ENCODE measurements at places on chromosomes 6 and 20.

DNA sequence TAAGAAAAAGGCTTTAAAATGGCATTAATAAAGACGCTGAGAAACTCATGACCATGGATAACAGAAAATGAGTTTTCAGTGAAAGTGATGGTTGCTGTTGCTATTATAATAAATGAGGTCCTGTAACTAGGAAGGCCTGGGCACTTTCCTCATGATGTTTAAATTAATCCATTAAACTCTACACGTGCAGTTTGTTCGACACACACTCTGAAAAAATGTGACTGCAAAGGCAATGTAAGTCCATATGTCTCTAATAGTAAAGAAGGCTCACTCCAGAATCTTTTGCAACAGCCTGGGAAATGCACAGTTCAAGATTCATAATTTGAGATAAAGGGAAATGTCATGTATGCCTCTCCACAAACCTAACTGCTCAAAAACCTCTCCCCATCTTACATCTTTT lies 153.4 kb downstream of the COL12A1 start:
- no peak for DNase-seq

DNA sequence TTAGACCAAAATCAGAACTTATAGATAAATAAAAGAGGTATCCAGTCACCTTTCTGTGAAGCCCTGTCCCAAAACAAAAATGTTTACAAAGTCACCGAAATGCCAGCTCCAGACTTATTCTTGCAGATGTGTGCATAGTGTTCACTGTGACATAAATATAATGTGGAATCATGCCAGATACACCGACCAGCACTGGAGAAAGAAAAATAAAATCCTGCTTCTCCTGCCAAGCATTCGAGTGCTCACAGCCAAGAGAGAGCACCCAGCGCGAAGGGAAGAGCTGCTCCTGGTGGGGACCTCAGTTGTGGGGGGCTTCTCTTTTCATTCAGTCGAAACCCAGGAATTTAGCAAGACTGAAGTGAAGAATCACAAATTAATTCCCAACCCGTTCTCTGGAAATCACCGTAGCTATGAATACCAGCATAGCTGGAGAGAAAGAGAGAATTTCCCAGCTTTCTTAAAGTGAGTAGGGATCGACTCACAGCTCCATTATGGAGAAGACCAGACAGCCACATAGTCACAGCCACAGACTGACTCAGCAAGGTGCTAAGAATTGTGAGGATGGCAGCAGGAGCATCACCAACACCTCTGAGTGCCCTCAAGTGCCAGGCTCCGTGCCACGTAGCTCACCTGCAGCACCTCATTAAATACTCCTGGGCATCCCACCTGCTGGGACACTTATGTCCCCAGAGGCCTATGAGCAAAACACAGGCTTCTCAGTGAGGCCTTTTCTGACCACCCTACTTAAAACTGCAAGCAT lies 33.2 kb downstream of the BFSP1 start:
- no peak for DNase-seq

GRCh38 chr6:84280639-84281038 lies 53.2 kb upstream of the CEP162 start:
- no peak for DNase-seq

DNA sequence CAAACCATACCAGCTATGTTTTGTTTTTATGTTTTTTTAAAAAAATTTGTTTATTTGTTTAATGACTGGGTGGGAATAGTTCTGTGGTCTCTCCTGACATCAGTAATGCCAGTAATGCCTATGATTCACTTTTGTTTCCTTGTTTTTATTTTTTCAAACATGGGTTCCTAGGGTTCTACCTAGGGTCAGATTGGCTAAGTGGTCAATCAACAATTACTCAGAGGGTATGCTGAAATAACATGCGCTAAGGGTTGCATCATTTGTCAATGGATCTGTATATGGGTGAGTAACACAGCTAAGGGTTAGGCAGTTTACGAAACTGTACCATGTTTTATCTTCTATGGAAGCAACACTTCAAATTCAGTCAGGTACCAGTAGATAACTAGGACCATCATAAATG lies 583.8 kb upstream of the GJE1 start:
- no peak for DNase-seq

DNA sequence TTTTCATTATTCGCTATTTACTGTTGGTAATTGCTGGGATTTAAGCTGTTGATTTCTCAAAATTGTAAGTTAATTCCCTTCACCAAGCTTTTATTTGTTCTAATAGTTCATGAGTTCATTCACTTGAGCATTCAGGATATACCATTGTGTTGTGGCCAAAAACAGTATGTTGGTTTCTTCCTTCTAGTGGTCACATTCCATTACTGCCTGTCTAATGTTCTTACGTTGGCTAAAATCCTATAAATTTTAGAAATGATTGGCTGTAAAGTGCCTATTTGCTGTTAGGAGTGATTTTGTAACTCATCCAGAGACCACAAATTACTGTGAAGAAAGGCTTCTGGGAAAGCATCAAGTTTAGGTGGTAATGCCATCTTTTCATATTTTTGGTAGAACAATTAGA lies 76.3 kb downstream of the FARS2 start:
- peak; percentile 10 for DNase-seq

DNA sequence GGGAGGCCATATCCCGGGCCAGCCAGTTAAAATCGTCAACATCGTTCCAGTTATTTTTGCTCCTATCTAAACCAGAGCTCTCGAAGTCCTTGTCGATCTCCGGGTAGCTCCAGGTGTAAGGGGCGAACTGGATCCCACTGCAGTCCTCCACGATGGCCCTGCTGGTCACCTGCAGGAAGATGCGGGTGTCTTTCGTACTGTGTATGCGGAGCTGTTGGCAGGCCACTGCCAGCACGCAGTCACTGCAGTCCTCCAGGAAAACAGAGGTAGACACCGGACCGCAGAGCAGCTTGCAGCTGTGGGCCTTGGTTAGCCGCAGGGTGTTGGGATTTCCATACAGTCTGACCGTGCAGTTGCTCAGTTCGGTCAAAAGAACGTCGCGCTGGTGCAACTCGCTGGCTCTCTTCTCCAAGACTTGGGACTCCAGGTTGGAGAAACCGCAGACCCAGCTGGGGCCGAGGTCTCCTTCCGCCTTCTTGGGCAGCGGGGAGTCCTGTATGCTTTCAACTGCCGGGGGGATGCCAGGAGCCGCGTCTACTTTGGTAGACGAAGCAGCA lies 742 bp downstream of the TBCC start:
- no peak for DNase-seq

GRCh38 chr20:51122931-51123658 lies 100.2 kb upstream of the KCNG1 start:
- DNase-seq, result no peak

DNA sequence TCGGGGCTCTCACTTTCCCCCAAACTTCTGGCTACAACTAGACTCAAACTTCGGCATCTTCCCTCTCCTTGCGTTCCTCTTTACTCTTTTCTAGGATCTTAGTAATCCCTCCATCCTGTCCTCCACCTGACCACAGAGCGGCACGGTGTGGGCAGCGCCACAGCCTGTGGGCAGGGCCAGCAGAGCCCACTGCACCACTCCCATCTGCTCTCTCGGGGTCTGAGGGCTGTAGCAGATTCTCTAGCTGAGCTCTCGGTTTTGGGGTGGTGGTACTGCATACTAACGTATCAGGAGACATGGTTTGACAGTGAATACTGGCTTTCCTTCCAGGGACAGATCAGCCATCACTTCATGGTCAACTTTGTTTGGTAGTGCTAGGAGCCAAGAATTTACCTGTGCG lies 57.4 kb downstream of the EZR start:
- no peak for DNase-seq

- DNase-seq, result no peak
Observed at GRCh38 chr6:100229512-100229911, 235.2 kb downstream of the SIM1 start.

DNA sequence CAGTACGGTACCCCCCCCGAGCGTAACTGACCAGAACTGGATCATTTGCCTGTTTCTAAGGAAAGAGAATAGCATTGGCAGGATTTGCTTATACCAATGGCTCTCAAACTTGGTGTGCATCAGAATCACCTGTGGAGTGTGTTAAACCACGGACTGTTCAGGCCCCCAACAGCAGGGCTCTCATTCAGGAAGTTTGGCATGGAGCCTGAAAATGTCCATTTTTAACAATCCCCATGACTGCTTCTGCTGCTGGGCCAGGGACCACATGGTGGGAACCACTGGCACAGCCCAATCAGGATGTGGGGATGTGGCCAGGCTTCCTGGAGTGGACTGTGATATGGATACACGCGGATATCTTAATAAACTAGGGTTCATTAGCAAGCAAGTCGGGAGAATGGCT lies 53.9 kb downstream of the GTF2H5 start:
- DNase-seq, result no peak

DNA sequence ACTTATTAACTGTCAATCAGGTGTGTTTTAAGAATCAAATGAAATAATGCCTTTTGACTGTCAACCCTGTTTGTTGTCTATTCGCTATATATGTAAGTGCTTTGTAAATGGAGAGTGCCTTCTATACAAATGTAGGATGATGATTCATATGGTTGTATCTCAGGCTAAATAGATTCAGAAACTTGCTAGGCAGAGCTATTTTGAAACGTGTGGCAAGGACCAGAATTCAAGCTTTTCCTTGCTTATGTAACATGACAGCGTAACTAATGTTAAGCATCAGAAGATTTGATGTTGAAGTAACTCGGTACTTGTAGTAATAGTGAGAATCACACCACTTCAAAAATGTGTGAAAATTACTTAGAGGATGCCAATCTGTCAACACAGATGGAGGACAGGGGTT lies 3.4 kb downstream of the OGFRL1 start:
- no peak for DNase-seq
